ENCODE measurements at places on chromosomes 12 and 14.

DNA sequence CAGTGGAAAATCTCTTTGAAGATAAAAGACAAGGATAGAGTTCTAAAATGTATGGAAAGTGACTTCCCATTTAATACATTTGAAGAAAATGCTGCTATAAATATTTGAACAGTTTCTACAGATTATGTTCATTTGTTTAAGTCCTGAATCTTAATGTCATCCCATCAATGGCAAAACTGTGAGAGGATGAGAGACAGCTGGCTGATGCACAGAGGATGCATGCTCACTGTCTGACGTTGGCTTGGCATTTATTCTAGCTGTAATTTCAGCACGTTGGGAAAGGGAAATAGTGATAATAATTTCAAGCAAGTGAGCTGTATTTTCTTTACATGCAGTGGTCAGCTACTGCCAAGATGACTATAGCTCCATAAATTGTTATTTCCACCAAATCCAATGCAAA lies 40.5 kb downstream of the PPFIA2 start:
- no peak for DNase-seq

GRCh38 chr12:124509676-124510300 lies 57.6 kb downstream of the NCOR2 start:
- no peak for DNase-seq

DNA sequence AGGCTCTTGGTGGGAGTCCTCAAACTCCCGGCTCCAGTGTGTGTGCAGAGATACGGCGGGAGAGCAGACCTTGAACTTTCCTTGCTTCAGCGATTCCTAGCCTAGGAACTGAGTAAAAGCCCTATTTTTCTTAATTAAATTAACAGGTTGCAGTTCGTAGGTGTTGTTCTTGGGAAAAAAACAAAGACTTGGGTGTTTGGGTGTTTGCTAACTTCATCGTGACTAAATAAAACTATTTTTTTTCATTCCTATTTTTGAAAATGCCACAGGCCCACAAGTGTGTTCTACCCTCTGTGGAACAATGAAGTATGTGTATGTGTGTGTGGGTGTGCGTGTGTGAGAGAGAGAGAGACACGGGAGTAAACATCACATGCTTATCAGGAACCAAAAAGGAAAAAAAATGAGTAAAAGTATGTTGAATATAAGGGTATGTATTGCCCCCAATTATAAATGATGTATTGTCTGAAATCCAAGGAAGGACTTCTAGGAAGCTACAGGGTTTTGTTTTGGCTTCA lies 651 bp downstream of the TMEM117 start:
- no peak for DNase-seq

DNA sequence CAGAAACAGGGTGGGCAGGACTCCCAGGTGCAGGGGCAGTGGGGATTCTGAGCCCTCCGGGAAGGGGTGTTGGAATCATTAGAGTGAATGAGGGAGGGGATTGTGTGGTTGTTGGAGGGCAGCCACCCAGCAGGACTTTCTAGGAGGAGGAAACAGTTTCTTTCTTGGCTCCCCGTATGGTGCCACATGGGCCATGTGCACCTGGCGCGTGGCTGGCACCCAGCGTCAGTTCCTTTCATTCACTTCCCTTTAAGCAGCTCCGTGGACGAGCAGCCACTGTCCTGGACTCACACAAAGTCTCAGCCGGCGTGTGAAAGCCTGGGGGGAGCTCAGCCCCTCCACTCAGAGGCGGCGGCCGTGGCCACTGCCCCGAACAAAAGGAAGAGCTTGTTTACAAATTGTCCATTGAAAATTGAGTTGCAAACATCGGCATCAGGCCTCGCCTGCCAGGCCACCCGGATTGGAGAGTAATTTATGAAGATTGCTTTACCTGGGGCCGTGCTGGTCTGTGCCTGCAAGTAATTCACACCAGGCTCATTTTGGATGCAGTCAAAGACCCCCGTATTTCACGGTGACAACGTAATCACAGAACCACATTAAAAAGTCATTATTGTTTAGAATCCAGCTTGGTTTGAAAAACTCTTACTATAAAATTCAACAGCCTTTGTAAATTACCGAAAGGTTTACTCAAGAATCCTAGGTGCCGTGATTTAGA lies 101.7 kb upstream of the C14orf180 start:
- no peak for DNase-seq

DNA sequence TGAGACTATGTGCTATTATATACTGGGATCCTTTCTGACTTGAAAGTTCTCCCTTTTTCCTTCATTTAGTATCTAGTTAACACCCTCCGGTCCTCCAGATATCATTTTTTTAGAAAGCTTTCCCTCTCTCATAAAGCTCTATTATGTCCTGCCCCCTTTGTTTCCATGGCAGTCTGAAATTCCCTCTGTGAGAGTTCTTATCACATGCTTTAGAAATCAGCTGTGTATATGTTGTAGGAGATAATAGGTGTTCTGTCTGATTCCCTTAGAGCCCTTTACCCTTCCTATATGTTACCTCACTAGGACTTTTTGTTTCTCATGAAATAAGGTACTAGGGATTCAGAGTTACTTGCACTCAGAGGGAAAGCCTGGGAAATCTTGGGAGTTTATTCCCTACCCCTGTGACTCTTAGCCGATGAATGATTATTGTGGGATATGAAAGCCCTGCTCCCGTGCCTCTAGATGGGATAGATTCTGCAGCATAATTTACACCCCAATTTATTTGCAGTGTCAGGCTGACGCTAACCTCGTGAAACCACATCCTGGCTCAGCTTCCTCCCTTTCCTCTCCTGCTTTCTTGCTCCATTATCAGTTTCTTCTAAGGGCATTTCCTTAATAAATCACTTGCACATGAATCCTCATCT lies 448.4 kb downstream of the MDGA2 start:
- no peak for DNase-seq

- no peak for DNase-seq
Measured at GRCh38 chr12:32036477-32037263, 70.0 kb upstream of the BICD1 start.

DNA sequence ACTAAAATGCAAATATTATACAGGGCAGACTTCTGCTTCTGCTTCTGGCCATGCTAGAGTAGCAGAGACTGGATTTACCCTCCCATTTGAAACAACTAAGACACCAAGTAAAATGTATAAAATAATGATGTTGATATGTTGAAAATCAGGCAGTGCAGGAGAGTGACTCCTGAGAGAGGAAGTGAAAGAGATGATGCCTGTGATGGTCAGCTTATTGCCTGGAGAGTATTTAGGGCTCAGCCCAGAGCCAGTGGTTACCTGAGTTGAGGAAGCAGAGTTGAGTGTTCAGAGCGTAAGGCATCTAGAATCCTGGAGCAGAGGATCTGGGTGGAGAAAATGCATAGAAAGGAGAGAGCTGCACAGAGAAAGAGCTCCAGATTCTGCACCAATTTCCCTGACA lies 131.8 kb upstream of the C14orf180 start:
- DNase-seq, result no peak

DNA sequence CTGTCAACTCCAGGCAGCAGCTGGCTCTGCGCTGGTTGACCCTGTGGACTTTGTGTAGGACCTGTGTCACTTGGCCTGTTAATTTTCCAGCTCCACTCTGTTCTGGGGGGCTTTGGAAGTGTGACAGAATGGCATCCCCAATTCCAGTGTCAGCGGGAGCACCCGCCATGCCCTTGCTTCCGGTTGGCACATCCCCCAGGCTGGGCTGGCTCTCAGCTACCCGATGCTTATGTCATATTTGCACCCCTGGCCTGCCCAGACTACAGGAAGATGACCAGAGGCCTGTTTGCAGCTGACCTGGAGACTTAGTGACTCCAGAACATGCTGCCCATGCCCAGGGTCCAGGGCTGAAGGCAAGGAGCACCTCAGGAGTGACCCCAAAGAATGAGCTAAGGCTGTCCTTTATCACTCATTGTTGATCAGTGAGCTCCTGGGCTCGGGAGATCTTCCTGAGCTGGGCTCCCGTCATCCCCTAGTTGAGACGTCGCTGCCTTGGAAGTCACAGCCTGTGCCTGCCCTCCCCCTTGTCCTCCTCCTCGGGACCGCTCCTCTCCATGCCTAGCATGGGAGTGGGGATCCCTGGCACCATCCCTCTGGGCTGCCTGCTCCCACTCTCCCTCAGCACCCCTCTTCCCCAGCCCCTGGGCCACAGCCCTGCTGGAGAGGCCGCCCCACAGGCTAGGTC lies 163.4 kb upstream of the RTL1 start:
- DNase-seq, result peak; percentile 70

GRCh38 chr14:64725261-64725815 lies 21.1 kb downstream of the PLEKHG3 start:
- DNase-seq, result peak; percentile 23

DNA sequence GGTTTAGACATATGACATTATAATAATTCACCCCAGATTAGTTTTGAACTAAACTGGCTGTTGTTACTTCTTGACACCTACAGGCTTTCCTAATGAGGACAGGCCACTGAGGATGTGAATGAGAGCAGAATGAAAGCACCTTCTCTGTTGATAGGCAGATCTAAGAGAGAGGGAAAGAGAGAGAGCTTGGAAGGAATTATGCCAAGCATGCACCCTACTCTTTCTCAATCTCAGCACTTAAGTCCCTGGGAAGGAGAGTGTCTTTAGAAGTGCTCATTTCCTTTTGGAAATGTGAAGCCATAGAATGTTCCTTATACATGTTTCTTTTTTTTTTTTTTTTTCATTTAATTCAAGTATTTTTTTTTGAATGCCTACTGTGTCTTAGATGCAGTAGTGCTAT lies 49.0 kb downstream of the TBC1D15 start:
- DNase-seq, result no peak

- peak; percentile 84 for DNase-seq
Measured at GRCh38 chr12:30795410-30796312, 40.9 kb upstream of the CAPRIN2 start.

DNA sequence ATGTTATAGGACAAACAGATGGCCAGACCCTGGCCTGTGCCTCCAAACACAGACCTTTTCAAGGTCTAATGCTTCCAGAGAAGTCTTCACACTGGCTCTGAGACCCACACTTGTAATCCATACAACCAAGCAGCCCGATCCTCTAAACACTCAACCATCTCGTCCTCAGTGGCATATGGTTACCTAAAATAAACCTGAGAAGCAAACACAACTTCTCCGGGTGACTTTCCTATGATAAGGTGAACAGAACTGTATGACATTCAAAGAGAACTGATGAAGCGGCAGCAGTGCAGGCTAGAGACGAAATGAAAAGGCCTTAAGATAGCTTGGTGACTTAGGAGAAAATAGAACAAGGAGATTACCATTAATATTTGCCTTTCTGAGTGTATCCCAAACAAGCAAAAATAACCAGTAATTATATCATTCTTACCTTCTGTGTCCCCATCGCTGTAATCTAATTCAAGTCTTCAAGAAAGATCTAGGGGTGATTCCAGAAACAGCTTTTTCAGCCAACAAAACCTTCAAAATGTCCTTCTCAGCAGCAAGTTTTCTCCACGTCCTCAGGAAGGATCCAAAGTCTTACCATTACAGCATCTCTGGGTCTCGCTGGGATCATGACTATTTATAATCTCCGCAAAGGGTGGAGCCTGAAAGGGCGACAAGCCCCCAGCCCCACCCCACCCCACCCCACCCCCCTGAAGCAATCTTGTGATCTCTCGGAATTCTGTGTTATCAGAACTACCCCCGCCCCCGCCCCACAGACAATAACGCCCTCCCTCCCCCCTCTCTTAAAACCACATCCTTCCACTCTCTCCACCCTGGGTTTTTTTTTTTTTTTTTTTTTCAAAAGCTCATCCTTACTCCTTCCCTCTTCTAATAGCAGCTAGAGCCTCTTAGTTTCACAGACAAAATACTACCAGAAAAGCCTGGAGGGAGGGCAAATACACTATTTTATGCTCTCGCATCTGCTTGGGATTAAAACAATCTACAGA lies at the start of gene SLC2A3:
SLC2A3 (minus strand) TSS at position 598 of the 992 bp plus-strand sequence; CDS start at position 445, 153 bp downstream.
- DNase-seq, result no peak

GRCh38 chr12:58202933-58203718 lies 261.8 kb downstream of the ATP23 start:
- no peak for DNase-seq

DNA sequence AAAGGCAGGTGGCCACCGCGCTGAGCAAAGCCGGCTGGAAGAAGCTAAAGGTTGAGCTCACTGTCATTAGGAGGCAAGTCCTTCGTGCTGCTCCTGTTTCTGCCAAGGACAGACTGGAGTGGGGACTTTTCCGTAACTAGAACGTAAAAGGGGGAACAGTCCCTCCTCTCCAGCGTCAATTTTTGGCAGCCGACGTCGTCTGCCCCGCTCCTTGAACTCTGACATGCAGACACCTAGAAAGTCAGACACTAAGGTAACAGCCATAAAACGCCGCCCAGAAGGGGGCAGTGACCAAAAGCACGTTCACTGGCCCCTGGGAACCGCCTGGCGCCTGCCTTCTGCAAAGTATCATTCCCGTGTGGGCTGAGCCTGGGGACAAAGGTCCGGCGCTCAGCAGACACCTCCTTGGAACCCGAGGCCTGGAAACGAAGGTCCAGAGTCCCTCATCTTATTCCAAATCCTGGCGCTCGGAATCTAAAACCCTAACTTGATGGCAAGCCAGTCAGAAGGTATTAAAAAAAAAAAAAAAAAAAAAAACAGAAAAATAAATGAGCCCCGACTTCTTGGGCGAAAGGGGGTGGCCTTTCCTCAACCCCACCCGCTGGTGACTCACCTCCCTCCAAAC lies 1.1 kb upstream of the LRP1 start:
- DNase-seq, result peak; percentile 83

DNA sequence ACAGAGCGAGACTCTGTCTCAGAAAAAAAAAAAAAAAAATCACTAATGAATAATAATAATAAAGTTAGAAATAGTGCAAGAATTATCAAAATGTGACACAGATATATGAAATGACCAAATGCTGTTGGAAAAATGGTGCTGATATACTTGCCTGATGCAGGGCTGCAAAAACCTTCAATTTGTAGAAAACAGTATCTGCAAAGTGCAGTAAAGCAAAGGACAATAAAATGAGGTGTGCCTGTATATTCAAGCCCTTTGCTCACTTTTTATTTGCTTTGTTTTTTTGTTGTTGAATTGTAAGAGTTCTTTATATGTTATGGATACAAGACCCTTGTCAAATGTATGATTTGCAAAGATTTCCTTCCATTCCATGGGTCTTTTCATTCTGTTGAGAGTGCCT lies 9.0 kb upstream of the PAPOLA start:
- no peak for DNase-seq

GRCh38 chr12:82537436-82537835 lies 149.3 kb upstream of the TMTC2 start:
- DNase-seq, result no peak

DNA sequence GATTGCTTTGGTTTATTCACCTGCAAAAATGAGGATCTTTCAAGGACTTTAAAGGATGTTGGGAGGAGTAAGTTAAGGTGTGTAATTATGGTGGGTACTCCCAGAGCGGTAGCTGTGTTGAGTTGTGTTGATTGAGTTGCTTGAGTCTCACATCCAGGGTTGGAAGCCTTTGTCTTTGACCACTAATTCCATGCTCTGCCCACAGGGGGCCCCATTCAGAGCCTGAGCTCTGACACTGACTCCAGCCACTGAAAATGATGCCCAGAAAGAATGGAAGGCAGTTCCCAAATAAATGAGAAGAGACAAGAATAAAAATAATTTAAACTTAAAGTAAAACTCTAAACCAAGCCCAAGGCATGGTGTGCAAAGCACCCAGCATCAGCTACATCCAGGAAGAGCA lies 237.4 kb upstream of the PWP1 start:
- DNase-seq, result no peak

DNA sequence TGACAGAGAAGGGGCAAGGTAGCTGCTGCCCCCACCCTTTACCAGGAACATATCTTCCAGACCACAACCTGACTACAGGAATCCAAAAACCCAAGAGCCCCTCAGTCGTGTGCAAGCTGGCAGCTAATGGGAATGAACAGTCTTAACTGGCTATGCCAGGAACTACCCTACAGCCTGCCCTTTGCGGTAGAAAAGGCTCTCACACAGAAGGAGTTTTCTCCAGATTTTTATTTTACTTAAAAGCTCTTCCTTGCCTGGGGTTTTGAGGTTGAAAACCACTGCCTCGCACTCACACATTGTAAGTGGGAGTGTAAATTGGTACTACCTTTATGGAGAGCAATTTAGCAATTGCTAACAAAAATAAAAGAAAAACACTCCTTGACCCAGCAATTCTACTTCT lies 28.3 kb downstream of the PITPNM2 start:
- DNase-seq, result no peak
